Naive B cell (primary cell): ENCODE measurements at places on chromosomes 16 and 17. TPM values are rescaled to one million over a fixed set of nuclear protein-coding genes. Genes with fewer than 3 reads are reported as not detected.

Gene TM4SF5
- polyA plus RNA-seq, result not detected

Gene ABHD15
- 45.2 TPM for polyA plus RNA-seq

Gene NPIPA2
- not detected for polyA plus RNA-seq

Gene SDR42E2
- not detected for polyA plus RNA-seq
